Right cardiac atrium (tissue), 5 donors: ENCODE measurements at places on chromosomes 1 and 21. TPM values are rescaled to one million over a fixed set of nuclear protein-coding genes. Genes with fewer than 3 reads are reported as not detected.
A peak's percentile ranks its signal among the peaks of the same experiment; 100 is the strongest.

Gene IL6R
- total RNA-seq = 12.5 TPM

Gene FCRL5
- 0.11 TPM for total RNA-seq

Gene GBP4
- total RNA-seq = 12.7 TPM

Gene SVBP
- total RNA-seq = 14.5 TPM

Gene BSND
- not detected for total RNA-seq

Gene SMIM34
- 0.26 TPM for total RNA-seq

Gene S100A3
- total RNA-seq = 0.54 TPM

Gene TRIM63
- total RNA-seq = 163 TPM

DNA sequence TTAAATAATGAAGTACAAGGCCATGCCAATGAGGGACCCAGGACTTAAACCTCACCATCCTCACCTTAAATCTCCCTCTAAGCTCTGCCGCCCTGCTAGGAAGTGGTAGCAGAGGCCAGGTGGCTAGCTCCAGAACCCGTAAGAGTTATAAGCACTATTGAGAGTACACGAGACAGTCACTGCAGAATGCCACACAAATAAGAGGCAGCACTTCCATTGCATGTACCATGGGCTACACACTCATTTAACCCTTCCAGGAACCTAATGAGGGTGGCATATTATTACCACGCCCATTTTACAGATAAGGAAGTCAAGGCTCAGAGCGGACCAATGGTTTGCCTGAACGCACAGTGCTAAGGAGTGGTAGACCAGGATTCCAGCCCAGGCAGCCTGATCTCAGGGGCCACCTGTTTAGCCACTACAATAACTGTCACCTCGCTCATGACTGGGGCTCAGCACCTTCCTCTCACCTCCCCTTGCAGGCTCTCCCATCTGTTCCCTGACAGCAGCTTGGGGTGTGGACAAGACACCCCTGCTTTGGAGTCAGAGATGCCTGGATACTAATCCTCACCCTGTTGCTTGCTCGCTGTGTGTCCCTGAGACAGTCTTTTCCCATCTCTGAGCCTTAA lies 54.8 kb upstream of the ID3 start:
- DNase-seq = no peak

GRCh38 chr1:74652711-74653139 lies 20.9 kb downstream of the ERICH3 start:
- DNase-seq = no peak

DNA sequence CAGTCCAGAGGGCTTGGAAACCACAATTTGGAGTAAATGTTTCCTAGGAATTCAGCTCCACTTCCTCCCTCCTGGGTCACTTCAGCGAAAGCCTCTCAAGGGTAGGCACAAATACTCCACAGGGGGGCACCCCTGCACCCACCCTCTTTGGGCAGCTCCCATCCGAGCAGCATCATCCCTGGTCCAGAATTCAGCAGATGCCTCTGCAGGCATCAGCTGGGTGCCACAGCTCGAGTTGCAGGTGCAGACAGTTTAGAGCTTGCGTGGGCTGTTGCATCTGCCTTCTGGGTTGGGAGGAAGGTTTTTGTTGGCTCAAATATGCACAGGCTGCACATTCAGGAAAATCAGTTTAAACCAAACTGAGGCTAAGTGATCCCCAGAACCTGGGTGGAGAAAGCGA lies 25.0 kb downstream of the KANK4 start:
- no peak for DNase-seq

GRCh38 chr1:184389446-184389845 lies 2.6 kb downstream of the C1orf21 start:
- DNase-seq = no peak

GRCh38 chr1:214389734-214390133 lies 108.8 kb downstream of the SMYD2 start:
- DNase-seq = no peak

GRCh38 chr1:229625071-229625914 lies 629 bp downstream of the TAF5L start:
- peak; percentile 80 for DNase-seq

DNA sequence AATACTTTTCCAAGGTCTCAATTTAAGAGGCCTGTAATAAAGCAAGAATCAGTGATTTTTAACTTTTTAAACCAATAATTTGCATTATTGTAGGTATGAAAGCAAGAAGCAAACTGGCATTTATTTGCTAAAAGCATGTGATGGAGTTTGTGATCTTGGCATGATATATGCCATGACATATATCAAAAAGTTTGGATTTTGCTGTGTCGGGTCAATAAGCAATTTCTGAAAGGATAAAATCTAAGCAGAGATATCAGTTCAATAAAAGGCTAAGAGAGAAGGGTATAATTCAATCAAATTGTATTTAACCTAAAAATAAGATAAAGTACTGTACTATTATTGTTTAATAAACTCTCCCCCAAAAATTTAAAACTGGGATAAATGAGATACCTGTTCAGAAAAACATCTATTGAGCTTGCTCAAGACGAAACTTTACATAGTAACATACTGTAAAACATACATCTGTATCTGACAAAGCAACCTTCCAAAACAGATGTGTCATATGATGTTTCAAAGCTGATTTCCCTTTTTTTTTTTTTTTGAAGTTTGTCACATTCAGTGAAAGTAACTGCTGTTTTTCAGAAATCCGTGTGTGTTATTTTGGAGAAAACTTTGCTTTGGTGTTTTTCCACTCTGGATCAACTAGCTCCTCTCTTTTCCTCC lies 74.5 kb downstream of the TGFBR3 start:
- no peak for DNase-seq

DNA sequence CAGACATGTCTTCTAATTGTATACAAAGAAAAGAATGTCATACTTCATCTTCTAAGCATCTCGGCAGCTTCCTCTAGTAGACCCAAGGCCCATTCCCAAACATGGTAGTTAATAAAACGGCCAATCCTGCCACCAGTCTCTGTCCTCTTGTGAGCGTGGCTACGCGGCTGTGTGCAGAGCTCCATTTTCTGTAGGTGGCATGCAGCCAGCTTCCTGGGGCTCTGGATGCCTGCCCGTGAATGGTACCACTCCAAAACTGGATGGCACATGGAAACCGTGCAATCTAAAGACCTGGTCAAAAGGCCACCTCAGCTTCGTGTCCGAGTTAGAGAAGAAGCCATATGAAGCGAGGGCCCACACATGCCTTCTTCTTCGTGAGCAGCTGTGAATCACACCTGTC lies 110.7 kb downstream of the SIPA1L2 start:
- DNase-seq = no peak

DNA sequence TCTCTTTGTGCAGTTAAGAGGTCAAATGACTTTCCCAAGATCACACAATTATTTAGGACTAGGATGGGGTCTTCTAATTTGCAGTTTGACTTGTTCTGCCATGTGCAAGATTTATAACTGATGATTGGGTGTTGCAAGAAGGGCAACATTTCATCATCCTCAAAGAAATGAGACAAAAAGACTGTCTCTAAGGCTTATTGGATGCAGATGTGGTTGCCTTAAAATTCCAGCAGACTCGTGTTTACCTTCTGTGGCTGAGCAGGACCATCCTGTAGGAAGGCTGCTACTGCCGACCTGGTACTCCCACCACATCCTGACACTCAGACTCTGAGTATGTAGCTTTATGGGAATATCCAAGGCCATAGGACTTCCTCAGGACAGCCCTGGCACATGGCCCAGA lies 99.9 kb upstream of the SGIP1 start:
- DNase-seq = no peak

- no peak for DNase-seq
Observed at GRCh38 chr1:172236958-172237357, 183.5 kb upstream of the C1orf105 start.

DNA sequence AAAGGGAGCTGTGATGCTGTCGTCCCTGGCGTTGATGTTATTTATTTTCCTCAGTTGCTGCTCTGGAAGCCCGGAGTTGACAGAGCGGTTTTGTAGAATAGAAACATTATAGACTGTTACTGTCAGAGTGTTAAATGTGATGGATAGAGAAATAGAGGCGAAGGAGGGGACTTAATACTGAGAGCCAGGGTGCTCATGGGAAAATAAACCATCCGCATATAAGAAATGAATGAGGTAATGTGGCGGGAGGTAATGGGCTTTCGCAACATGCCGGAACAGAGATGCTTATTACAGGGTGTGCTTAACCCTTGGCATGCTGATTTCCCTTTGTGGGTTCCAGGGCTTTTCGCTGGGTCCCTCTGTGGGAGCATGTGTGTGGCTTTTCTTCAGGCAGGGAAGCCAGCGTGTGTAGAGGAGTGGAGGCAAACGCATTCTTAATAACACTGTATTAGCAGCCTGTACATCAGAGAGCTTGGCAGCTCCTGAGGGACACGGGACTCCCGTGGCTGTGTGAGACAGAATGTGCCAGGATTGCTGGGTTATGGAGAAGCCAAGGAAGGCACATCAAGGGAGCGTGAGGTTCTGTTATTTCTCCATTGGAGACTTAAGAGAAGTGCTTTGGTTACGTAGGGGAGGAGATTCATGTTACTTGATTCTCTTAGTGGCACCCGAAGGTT lies 141.0 kb downstream of the PBX1 start:
- no peak for DNase-seq

DNA sequence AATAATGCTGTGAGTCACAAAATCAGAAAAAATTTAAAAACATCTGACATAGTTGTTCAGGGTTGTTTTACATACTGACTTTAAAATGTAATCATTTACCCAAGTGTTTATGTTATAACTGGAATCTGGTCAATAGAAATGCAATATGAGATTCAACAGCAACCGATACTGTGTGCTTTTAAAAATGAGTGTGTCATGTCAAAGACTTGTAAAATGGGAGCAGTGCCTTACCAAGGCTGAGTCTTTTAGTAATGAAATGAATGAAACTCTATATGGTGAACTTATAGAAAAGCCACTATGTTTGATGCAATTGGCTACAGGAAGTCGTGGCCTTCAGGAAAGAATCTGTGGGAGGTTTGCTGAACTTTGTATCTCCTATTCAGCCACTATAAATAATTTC lies 570.2 kb downstream of the DPYD start:
- no peak for DNase-seq

- DNase-seq = no peak
Observed at GRCh38 chr1:220990427-220991339, 111.4 kb downstream of the HLX start.

DNA sequence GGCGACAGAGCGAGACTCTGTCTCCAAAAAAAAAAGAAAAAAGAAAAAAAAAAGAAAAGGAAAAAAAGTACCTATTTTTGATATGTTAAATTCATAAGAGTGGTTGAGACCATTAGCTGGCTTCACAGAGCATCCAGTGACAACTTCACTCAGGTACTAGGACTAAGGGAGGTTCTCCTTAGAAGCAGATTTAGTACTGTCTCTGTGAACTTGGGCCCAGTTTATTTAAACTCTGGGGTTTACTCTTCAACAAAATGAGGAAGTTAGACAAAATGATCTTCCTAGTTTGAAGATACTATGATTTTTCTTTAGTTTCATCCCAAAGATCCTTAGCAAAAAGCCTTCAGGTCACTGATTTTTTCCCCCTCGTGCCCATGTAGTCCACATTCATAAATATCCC lies 21.2 kb downstream of the MACO1 start:
- no peak for DNase-seq

DNA sequence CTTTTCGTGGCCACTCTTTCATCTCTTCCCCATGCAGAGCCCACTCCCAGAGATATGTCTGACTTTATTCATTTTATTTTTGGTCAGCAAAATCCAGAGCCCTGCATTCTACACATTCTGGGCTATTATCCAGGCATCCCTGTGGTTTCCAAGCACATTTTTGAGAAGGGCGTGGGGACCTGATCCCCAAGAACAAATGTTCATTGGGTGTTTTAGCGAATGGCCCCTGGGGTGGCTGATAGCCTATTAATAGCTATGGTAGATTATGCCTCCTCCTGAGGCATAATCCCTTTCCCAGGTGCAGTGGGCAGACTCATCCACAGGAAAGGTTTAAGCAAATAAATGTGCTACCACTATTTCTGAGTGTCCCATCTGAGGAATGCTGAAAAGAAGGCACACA lies 511.8 kb upstream of the USP24 start:
- peak; percentile 28 for DNase-seq

DNA sequence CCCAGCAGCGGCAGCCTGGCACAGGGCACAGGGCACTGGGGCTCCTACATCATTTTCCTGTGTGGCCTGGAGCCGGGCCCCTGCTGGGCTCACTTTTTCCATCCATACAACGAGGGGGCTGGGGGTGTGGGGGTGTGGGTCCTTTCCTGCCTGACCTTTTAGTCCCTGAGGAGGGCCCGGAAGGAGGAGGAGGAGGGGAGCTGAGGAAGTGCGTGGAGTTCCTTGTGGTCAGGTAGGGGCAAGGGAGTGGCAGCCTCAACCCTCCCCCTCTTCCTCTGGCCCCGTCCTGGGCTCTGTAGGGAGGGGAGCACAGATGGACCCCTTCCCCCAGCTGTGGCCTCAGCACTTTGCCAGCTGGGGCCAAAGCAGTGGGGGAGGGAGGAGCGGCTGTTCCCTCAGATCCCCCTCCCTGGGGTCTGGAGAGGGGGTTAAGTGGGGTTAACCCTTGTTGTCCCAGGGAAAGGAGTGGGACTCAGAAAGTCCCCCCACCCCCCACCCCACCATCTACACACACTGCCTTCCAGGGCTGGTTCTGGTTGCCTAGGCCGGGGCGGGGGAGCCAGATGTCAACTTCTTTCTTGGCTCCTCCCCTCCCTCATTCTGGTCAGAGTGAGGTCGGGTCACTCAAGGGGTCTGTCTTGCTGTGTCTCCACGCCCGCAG lies 5.7 kb downstream of the NTRK1 start:
- no peak for DNase-seq

DNA sequence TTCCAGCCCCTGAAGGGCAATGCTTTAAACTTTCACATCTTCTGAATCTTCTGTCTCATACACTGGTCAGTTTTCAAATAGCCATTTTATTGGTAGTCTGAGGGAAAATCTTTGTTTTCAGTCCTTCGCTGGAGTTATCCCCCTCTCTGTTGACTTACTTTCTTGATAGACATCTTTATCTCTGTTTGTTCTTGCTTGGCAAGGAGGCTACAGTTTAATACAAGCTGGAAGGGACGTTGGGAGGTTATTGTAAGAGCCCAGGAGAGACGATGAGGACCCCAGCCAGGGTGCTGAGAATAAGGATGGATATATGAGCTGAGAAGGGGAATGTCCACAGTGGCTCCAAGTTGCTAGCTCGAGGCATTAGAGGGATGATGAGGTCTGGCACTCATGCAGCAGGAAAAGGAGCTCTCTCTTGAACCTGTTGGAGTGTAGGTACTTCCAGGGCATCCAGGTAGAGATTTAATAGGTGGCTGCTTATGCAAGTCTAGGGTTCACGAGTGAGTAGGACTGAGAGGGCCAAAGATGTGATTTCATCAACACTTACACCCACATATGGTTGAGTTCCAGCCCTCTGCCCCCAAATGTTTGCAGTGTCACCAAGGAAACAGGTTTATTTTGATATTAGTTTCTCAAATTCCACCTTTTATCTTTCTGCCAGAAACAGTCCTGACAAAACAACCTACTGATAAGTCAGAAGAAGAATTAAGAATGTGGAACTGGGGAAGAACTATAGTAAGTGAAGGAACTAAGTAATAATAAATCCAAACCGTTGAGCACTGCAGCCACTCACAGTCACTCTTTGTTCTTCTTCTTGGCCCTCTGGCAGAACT lies 237.3 kb upstream of the PROX1 start:
- DNase-seq = no peak

- DNase-seq = no peak
Observed at GRCh38 chr1:92837062-92837461, 5.2 kb downstream of the RPL5 start.
